ENCODE measurements at places on chromosomes 3 and 15.

- no peak for DNase-seq
Observed at GRCh38 chr3:99012051-99012450, 110.6 kb upstream of the DCBLD2 start.

GRCh38 chr3:14922863-14923262 is 24.5 kb upstream of the NR2C2 start:
- DNase-seq, result no peak

- DNase-seq, result no peak
Observed at GRCh38 chr15:91710080-91710698, 143.3 kb upstream of the SLCO3A1 start.

- no peak for DNase-seq
Observed at GRCh38 chr15:45221967-45222366, 30.1 kb upstream of the SLC28A2 start.

- no peak for DNase-seq
Observed at GRCh38 chr3:46417841-46418611, 11.0 kb downstream of the CCRL2 start.

All from stimulated activated CD8-positive, alpha-beta memory T cell treated with anti-CD3 and anti-CD28 coated beads, Interleukin-4, amount 100 ng/mL, for 1 hour (primary cell).